ENCODE measurements at places on chromosomes 3 and 15.

DNA sequence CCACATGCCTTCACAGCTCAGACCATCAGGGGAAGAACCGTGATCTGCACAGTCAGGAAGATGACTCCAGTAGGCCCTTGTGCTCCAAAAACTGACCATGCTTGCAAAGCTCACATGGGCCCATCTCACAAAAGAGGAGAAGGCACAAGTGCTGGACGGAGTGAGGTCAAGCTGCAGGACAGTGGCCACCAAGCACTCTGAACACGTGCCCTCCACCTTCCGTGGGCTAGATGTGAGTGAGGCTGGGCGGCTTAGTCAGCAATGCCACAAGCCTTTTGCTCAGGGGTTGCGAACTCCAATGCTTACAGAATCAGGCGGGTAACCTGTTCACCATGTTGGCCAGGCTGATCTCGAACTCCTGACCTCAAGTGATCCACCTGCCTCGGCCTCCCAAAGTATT lies 70.9 kb downstream of the SCN5A start:
- no peak for DNase-seq

GRCh38 chr15:69983696-69984265 lies 113.9 kb downstream of the TLE3 start:
- no peak for DNase-seq

GRCh38 chr3:114293838-114294535 lies at the start of gene TIGIT:
TIGIT (plus strand) TSS chr3:114294028; CDS start chr3:114294062, 34 bp downstream.
- DNase-seq, result no peak

GRCh38 chr3:124759666-124760401 lies 29.6 kb downstream of the UMPS start:
- no peak for DNase-seq

GRCh38 chr3:65398953-65399352 lies 639.8 kb downstream of the MAGI1 start:
- no peak for DNase-seq

DNA sequence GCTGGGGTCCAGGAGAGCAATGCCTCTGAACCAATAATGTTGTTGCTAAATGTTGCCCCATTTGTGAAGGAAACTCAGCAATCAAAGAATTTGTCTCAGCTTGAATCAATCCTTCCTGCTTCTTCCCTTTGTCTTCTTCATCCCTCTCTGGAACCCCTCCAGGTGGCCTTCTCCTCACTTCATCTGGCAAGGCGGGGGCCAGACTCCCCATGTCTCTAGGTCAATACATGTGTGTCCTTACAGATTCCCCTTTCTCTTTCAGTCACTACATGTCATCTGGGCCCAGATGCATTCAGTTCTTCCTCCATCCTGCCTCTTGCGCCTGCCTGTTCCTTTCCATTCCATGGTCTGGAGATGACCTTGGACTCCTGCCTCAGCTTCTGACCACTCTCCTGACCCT lies 8.0 kb upstream of the LTF start:
- no peak for DNase-seq
